ENCODE measurements at places on chromosomes 12 and 14. TPM values are rescaled to one million over a fixed set of nuclear protein-coding genes. Genes with fewer than 3 reads are reported as not detected.

Gene LRP6
- 30.6 TPM for total RNA-seq

Gene CCDC196
- not detected for total RNA-seq

Gene GALNT9
- not detected for total RNA-seq

Gene PTPRB
- under 0.01 TPM for total RNA-seq

Gene SDSL
- 7.6 TPM for total RNA-seq

Gene C1R
- 16.3 TPM for total RNA-seq

Gene CFAP251
- total RNA-seq, result 2.0 TPM

Gene CLEC1B
- total RNA-seq, result under 0.01 TPM

Gene INSM2
- total RNA-seq, result not detected

Gene SLC38A2
- total RNA-seq, result 224 TPM

Gene RDH5
- total RNA-seq, result 1.0 TPM

Gene INHBE
- total RNA-seq, result not detected

Gene KCNJ8
- total RNA-seq, result 0.73 TPM

Gene TROAP
- 13.8 TPM for total RNA-seq

Gene PDE3A
- total RNA-seq, result 124 TPM

Gene FOXA1
- not detected for total RNA-seq

Gene TUNAR
- not detected for total RNA-seq

Gene PLEKHD1
- not detected for total RNA-seq

Gene RARG
- total RNA-seq, result 31.3 TPM

Gene CCDC38
- 0.15 TPM for total RNA-seq

Gene MANSC1
- total RNA-seq, result 3.7 TPM

Gene KRT83
- total RNA-seq, result not detected

Gene HHIPL1
- total RNA-seq, result 3.3 TPM

Gene USP30
- 8.5 TPM for total RNA-seq

Gene RDH12
- total RNA-seq, result 1.1 TPM

Gene NPAS3
- 1.1 TPM for total RNA-seq

Gene PPP1CC
- 123 TPM for total RNA-seq

Gene DNAJC22
- total RNA-seq, result 5.3 TPM

Gene GPX2
- total RNA-seq, result not detected

Gene KCNMB4
- total RNA-seq, result under 0.01 TPM

Gene EIF2S3B
- 1.3 TPM for total RNA-seq

Gene ADCY4
- total RNA-seq, result 0.46 TPM

Gene TC2N
- 0.33 TPM for total RNA-seq

Gene NGB
- total RNA-seq, result not detected

Gene PTPN21
- total RNA-seq, result 6.5 TPM

Gene ANO4
- 1.7 TPM for total RNA-seq

Gene GALNT6
- total RNA-seq, result 0.34 TPM

Gene PROX2
- total RNA-seq, result not detected

Gene RFX4
- total RNA-seq, result not detected

Gene HOXC5
- not detected for total RNA-seq

Gene DGLUCY
- 20.2 TPM for total RNA-seq

Gene KRT73
- total RNA-seq, result not detected

Gene OR4K2
- total RNA-seq, result not detected

Gene CLEC14A
- 0.36 TPM for total RNA-seq

Gene SERPINA9
- total RNA-seq, result not detected

Data from melanocyte of skin (primary cell).